ENCODE measurements at places on chromosomes 5 and 9.

DNA sequence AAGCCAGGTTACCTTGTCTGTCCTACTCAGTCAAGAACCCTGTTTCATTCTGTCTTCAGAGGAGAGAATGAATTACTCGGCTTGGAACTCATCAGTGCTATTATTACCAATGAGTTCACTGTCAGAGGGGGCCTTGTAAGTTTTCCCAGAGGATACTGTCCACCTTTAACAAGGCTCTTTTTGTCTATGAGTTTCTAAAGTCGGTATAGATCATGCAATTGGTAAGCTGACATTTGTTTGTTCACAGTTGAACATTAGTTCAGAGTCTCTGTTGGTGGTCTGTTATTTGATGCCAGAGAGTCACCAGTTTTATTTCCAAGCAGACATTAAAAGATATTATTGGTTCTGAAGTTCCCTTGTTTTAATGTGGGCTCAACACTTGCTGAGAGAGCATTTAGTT lies 58.1 kb upstream of the DHFR start:
- DNase-seq = no peak

- no peak for DNase-seq
Observed at GRCh38 chr5:142800776-142801494, 30.8 kb downstream of the ARHGAP26 start.

GRCh38 chr9:14937216-14937615 lies 27.0 kb upstream of the FREM1 start:
- DNase-seq = no peak

- DNase-seq = no peak
Observed at GRCh38 chr5:134833340-134834032, 12.3 kb upstream of the C5orf24 start.

- DNase-seq = peak; percentile 66
Observed at GRCh38 chr5:172106511-172107356, 81.3 kb downstream of the STK10 start.

- DNase-seq = no peak
Observed at GRCh38 chr5:107372723-107373450, 297.9 kb downstream of the EFNA5 start.

- DNase-seq = no peak
Observed at GRCh38 chr9:107606149-107606790, 116.7 kb upstream of the KLF4 start.

DNA sequence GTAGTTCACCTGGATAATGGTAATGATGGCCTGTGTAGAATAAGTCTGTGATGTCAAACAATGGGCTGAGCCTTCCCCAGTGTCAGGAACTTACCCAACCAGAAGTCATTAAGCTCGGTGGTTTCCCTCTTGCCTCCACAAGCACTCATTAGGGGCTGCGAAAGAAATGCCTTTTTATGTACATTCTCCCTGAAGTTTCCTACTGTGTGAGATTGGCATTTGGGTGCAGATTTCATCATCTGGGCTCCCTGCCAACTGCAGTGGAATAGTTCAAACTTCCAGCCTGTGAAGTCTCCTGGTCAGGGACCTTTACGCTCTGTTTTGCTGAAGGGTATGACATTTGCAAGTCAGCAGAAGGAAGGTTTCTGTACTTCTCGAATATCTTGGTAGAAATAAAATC lies 41.6 kb upstream of the TMEM215 start:
- DNase-seq = no peak

GRCh38 chr5:6822556-6823343 lies 109.5 kb downstream of the TENT4A start:
- no peak for DNase-seq

DNA sequence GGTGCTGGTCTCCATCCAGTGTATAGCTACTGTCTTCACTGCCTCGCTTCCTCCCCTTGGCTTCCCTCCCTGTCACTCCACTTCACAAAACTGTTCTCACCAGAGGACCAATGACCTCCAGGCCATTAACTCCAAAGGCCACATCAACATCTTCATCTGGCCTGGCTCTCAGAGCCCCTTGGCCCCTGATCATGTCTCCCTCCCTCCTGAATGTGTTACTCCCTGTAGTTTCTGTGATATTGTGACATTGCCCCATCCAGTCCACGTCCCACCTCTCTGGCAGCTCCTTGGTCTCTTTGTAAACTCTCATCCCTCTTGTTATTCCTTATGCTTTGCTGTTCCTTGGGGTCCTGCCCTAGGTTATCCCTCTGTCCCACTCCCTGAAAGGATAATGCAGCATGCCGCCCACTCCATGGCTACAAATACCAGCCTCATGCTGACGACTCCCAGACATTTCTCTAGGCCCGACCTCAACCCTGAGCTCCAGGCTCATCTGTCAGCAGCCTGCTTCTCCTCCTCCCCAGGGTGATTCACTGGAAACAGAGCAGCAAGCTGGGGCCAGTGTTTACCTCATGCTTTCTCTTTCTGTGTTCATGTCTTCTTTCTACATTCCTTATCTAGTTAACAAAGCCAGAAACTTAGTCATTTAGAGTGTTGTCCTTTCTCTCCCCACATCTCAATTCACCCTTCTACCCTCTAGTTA lies 312.2 kb downstream of the SPOCK1 start:
- no peak for DNase-seq

- DNase-seq = no peak
Observed at GRCh38 chr5:94849324-94849723, 230.9 kb downstream of the SLF1 start.

DNA sequence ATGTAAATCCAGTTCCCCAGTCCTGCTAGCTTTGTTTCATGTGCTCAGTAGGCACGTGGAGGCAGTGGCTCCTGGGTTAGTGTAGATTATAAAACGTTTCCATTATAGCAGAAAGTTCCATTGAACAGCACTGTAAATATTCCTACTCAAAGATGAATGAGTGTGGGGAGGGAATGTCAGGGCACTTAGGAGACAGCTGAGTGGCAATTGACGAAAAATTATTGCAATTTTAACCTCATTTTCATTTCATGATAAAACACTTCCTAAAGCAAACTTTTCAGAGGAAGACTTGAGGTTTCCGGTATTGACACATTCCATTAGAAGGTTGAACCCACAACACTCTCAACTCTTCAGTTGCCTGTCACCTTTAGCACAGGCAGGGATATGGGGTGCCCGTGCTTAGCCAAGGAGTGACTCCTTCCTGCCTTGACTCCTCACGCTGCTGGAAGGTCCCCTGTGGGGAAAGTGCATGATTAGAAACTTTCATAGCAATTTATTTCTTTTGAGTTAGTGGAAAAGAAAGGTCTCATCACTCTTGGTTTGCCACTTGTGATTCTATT lies 41.2 kb downstream of the SLC46A2 start:
- DNase-seq = no peak

GRCh38 chr5:23303435-23303834 lies 204.0 kb upstream of the PRDM9 start:
- DNase-seq = no peak

GRCh38 chr9:87564111-87564510 lies 66.4 kb downstream of the DAPK1 start:
- no peak for DNase-seq

- DNase-seq = no peak
Observed at GRCh38 chr5:1777281-1778137, 22.1 kb downstream of the MRPL36 start.

GRCh38 chr9:93084471-93084881 lies 11.5 kb upstream of the CARD19 start:
- no peak for DNase-seq

DNA sequence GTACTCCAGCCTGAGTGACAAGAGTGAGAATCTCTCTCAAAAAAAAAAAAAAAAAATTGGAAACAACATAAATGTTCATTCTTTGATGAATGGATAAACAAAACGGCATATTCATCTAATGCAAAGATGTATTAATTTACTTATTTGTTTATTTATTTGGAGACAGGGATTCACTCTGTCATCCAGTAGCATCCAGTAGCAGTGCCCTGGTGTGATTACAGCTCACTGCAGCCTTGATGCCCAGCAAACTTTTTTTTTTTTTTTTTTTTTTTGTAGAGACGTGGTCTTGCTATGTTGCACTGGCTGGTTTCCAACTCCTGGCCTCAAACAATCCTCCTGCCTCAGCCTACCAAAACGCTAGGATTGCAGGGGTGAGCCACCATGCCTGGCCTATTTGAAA lies 24.4 kb downstream of the OR2V2 start:
- DNase-seq = no peak

GRCh38 chr5:108660291-108660690 lies 87.4 kb upstream of the FER start:
- DNase-seq = no peak

- DNase-seq = no peak
Observed at GRCh38 chr9:113373256-113373655, 3.5 kb downstream of the HDHD3 start.

- no peak for DNase-seq
Observed at GRCh38 chr9:70746760-70747159, 332.3 kb upstream of the KLF9 start.

DNA sequence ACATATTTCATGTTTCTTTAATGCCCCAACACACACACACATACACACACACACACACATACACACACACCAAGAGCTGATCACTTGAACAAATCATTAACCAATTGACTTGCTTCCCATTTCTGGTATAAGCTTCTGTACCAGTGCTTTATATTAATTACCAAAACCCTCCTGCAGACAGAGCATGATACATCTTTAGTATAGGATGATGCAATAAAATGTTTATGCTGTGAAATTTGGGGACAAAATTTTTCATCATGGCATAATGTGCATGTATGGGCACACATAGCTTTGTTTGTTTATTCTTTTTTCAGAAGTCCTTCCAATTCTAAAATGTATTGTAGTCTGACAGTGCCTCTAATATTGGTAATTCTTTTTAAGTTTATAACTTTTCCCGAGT lies 34.5 kb downstream of the SLC1A3 start:
- no peak for DNase-seq

DNA sequence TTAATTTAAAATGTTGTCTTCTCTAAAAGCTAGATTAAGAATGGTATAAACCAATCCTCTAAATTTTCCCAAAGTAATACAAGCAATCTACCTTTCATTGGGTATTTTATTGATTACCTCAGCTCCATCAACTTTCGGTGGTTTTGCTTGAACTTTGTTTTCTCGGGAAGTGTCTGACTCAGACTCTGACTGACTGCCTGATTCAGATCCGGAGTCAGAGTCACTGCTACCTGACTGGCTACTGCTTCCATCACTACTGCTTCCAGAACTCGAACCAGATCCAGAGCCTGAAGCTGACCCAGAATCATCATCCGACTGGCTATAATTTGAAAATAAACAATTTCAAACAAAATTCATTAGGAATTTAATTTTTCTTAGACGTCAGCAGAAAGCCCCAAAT lies 24.0 kb downstream of the CHD1 start:
- DNase-seq = no peak

DNA sequence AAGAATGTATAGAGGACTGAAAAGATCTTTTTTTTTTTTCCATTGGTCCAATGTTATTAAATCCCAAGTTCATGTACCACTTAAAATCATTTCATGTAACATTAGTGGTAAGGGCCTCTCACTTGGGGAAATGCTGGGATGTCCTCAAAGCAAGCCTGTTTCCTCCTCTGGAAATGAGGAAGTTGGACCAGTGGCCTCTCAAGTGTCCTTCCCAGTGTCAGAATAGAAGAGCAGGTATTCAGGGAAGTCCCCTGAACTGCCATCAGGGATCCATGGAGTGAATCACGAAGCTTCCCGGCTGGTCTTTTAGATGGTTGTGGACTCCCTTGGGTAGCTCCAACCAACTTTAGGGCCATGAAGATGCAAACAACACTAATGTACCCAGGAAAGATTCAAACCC lies 55.2 kb upstream of the AFAP1L1 start:
- no peak for DNase-seq

- DNase-seq = no peak
Observed at GRCh38 chr9:127491516-127491915, 40.2 kb downstream of the LRSAM1 start.

DNA sequence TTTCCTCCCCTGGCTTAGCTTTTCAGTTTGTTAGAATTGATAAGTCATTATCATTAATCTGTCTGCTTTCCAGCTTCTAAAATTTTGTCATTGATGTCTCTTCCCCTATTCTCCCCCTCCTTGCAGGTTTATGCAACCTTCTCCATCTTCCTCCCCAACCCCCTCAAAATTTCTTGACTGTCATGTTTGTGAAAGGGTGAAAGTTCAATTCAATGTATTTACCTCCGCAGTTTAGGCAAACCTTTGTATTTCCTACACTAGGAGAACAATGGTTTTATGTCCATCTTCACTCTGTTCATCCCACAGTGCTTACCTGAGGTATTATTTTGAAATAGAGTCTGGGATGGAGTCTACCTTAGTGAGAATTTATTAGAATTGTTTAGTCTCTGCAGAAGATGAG lies 117.9 kb downstream of the ALDH1A1 start:
- DNase-seq = no peak

- no peak for DNase-seq
Observed at GRCh38 chr5:149380466-149381121, 1.5 kb upstream of the IL17B start.

Data from effector memory CD4-positive, alpha-beta T cell (primary cell).